ENCODE measurements at places on chromosomes 13 and 19.

- no peak for DNase-seq
Observed at GRCh38 chr19:5466814-5467291, 11.6 kb downstream of the ZNRF4 start.

- DNase-seq, result no peak
Observed at GRCh38 chr13:78339927-78340326, 263.4 kb downstream of the POU4F1 start.

DNA sequence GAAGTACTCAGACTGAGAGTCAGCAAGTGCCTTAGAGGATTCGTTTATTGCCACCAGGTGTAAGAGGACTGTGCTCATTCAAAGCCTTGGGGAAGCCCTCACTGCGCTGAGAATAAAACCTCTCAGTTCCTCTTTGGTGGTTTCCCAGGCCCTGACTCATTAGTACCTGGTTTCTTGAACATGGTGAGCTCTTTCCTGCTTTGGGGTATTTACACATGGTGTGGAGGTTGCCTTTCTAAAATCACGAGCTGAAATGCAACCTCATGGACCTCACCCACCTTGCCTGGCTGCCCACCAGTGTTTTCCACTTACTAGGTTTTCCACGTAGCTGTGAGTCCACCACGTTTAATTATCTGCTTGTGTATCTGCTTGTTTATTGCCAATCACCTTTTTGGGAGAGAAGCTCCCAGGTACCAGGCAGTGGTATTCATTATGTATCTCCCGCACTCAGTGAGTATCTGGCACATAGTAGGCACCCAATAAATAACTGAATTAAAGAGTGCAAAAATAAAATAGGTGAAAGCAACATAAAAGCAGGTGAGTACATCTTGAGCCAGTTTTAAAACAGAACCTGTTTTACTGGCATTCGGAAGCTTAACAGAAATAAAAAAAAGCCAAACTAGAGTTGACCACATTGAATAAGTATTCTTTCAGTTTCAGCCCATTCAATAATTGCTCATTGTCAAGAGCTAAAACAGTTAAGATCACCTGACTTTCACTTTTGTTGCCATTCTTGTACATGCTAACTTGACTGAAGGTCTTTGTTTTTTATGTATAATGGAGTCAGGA, 533.0 kb downstream of the MYO16 start:
- DNase-seq, result peak; percentile 92

- no peak for DNase-seq
Observed at GRCh38 chr19:4923276-4923747, 14.0 kb downstream of the UHRF1 start.

DNA sequence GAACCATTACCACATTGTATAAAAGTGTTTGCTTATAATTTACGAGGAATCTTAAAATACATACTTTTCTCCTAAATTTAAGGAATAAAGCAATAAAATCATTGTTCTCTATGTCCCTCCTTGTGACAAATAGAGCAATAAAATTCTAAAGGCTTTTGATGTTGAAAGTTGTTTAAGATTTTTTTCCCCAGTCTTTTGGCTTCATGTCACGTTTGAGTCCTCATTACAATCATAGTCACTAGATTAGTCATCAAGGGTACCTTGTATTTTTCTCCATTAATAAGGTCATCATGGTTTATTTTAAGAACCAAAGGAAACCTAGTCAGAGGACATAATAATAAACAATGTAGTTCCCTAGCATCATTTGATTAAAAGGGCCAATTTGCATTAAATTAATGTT, 3.2 kb downstream of the WBP4 start:
- peak; percentile 21 for DNase-seq

- DNase-seq, result no peak
Observed at GRCh38 chr19:46862974-46863632, 2.3 kb downstream of the ARHGAP35 start.

DNA sequence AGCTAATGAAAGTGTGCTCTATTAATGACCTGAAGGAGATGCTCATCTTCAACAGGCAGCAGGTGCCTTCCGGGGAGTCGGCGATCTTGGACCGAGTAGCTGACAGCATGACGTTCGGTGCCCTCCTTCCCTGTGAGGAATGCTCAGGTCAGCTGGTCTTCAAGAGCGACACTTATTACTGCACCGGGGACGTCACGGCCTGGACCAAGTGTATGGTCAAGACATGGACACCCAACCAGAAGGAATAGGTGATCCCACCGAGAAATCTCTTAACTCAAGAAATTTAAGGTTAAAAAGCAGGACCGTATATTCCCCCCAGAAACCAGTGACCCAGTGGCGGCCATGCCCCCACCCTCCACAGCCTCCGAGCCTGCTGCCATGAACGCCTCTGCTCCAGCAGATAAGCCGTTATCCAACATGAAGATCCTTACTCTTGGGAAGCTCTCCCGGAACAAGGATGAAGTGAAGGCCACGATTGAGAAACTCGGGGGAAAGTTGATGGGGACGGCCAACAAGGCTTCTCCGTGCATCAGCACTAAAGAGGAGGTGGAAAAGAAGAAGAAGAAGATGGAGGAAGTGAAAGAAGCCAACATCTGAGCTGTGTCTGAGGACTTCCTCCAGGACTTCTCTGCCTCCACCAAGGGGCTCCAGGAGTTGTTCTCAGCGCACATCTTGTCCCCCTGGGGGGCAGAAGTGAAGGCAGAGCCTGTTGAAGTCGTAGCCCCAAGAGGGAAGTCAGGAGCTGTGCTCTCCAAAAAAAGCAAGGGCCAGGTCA, 22.8 kb upstream of the ANKRD10 start:
- no peak for DNase-seq

DNA sequence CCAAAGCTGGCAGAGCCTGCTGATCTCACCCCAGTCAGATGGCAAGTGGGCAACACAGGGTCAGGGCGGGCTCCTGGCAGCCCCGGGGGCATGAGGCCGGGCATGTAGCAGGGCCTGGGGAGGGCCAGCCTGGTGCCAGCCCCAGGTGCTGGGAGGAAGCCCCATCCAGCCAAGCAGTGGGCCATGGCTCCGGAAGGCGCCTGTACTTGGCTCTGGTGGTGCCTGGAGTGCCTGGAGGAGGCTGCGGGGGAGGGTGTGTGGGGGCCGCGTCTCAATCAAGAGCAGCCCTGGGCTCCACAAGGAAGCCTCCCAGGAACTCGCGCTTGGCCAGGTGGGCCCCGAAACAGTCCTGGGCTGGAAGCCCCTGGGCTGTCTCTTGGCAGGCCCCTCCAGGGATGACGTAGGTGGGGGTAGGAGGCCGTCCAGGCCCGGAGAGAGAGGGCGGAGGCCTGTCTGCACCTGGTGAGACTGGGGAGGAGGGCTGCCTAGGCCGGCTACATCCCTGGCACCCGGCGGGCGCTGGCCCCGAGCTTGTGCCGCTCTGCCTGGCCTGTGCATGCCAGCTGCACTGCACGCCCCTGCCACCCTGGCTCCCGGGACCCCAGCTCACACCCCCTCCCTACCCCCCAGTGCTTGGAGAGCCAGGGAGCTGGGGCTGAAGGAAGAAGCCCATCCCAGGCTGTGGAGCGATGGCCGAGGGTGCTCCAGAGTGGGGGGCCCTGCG, 45.9 kb downstream of the COMP start:
- no peak for DNase-seq

GRCh38 chr13:80239571-80240255, 101.2 kb downstream of the SPRY2 start:
- DNase-seq, result no peak

- no peak for DNase-seq
Observed at GRCh38 chr19:29532956-29533355, 7.2 kb downstream of the VSTM2B start.

DNA sequence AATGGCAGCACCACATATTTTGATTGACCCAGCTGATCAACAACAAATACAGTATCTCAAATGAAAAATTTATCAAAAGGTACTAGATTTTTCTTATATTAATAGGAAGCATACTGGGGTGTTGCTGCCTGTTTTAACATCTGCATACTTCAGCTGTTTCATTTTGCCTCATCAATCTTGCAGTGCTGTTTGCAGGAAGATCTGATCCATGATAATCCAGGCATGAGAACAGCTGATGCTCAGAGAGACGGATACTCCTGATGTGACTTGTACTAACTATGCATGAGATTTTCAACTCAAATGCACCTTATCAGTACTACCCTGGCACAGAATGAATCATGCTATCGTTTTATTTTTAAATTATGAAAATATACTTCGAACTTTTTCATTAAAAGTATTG, 2136.8 kb downstream of the PCDH9 start:
- DNase-seq, result no peak

- DNase-seq, result peak; percentile 14
Observed at GRCh38 chr13:100423375-100423774, 165.2 kb downstream of the GGACT start.

DNA sequence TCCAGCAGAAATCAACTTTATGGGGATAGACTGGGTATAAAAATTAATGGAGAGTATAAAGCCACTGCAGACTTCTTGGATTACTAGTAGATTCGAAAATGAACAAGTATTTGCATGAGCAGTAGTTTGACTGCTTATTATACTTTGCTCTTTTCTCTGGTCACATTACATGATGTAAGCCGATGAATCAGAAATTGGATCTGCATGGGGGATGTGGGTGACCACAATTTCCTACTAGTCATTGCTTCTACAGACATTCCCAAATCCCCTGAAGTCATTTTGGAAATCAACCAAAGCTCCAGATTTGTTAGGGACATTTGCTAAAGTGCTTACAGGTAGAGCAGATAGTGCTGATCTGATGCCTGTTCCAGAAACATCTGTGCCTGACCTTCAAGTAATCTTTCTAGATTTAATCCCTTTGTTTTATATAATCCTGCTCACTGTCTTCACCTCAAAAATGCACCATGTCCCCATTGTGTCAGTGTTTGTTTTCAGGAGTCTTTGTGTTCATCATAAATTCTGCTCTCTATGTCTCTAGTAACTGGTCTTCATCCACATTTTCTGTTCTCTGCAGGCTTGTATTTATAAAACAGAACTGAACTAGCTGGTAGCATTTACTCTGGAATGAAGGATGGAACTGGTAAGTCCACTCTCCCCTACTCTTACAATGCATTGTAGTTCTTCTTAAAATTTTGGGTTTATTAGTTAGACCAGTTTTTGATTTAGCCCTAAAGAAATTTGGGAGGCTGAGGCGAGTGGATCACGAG, 201.5 kb upstream of the CSNK1A1L start:
- no peak for DNase-seq

DNA sequence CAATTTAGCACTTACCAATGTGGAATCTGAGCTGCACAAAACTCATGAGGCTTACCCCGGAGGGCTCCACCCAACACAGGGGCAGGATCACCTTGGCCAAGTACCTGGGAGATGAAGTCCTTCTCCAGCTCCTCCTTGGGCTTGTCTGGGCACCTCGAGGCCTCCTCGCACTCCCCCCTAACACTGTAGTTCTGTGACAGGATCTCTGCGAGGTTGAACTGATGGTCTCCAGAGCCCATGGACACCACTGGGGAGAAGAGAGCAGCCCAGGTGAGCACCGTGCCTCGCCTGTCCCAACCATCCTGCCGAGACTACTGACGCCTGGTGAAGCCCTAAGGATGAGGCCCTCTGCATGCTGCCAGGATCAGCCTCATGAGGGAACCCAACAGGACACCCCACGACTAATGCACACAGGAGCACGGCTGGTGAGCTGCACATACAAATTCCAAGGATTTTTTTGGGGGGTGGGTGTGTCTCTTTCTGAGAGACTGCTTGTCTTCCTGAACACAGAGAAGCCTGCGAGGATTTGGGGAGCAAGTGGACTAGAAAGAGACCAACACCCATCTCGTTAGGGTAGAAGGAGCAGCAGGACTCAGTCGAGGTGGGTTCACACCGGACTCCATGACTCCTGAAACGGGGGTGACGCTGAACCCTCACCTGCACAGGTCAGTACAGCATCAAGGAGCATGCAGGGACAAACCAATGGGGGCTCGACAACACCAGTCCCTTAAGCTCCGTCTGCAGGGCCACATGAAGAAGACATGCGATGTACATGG, 10.1 kb downstream of the MIER2 start:
- no peak for DNase-seq

DNA sequence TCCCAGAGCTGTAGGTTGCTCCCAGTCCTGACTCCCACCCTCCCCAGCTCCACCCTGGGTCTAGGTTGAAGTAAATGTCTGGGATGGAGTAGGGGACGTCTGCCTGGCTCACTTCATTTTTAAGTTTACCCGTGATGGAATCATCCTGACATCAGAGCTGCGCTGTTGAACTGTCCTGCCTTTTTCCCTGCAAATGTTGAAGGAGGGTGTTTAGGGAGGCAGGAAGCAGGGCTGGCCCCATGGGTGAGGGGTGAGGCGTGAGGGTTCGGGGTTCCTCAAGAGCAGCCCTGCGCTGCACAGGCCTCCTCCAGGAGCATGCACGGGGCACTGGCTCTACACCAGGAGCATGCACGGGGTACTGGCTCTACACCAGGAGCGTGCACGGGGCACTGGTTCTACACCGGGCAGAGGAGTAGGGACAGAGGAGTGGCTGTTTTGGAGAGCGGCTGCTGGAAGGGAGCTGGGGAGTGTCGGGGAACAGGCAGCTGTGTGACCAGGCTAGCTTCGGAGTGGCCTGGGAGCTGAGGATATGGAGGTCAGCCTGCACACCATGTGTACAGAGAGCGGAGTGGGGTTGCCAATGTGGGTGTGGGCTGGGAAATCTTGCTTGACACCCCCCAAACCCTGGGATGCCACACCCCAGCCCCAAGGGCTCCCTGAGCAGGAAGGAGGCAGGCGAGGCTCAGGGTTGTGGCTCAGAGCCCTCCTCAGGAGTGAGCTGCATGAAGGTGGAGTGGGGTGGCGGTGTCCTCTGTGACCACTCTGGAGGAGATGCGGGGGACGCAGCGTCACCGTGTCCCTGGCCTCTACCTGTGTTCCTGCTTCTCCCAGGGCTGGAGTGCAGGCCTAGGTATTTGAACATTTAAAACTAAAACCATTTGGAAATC, 63.3 kb downstream of the GPR12 start:
- DNase-seq, result no peak

- no peak for DNase-seq
Observed at GRCh38 chr13:102947745-102948405, 102.0 kb downstream of the ERCC5 start.

- DNase-seq, result no peak
Observed at GRCh38 chr13:51618626-51619025, 34.4 kb downstream of the WDFY2 start.
